Activated CD4-positive, alpha-beta T cell treated with anti-CD3 and anti-CD28 coated beads, Interleukin-2, amount 50 U/mL, for 1 hour (primary cell): ENCODE measurements at places on chromosomes 12 and 14.

- no peak for DNase-seq
These were observed 1057.8 kb downstream of the FSCB start for GRCh38 chr14:43449291-43449690.

- no peak for DNase-seq
These were observed 820 bp upstream of the FGF23 start for GRCh38 chr12:4380332-4380731.

DNA sequence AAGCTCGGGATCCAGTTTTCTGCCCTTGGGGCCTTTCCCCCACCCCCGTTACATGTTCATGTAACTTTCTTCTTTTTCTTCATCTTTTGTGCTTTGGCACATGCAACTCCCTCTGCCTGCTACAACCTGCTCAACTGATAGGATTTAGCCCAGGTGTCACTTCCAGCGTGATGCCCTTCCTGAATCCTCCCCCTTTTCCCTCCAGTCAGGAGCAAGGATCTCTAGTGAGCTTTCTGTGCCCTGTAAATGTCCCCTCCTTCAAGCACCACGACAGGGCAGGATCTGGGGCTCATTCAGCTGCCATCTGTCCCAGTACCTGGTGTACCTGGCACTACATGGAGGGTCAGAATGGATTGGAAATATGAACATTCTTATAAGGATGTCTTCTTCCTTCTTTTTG is 15.3 kb downstream of the PELI2 start:
- no peak for DNase-seq

GRCh38 chr14:60514378-60514740 is 5.4 kb downstream of the SIX6 start:
- DNase-seq: no peak

DNA sequence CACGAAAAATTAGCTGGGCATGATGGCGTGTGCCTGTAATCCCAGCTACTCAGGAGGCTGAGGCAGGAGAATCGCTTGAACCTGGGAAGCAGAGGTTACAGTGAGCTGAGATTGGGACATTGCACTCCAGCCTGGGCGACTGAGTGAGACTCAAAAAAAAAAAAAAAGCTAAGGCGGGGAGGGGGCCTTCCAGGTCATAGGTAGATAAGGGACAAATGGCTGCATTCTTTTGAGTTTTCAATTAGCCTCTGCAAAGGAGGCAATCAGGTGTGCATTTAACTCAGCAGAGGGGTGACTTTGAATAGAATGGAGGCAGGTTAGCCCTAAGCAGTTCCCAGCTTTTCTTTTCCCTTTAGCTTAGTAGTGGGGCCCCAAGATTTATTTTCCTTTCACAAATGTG is 743 bp upstream of the AACS start:
- no peak for DNase-seq

DNA sequence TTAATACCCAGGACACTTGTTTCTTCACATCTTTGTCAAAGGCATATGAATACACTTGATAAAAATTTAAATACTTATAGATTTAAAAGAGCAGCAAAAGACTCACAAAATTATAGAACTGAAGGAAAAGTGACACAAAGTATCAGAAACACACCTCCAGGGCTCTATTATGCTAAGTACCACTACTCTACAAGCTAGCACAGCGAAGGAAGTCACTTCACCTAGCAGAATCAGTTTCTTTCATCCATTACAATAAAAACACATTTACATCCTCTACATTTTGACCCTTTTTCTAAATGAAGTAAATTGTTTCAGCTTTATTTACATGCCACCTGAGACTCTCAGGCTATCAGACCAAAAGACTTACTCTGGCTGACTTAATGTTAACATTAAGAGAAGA is 26.6 kb upstream of the PTPRB start:
- DNase-seq: no peak

DNA sequence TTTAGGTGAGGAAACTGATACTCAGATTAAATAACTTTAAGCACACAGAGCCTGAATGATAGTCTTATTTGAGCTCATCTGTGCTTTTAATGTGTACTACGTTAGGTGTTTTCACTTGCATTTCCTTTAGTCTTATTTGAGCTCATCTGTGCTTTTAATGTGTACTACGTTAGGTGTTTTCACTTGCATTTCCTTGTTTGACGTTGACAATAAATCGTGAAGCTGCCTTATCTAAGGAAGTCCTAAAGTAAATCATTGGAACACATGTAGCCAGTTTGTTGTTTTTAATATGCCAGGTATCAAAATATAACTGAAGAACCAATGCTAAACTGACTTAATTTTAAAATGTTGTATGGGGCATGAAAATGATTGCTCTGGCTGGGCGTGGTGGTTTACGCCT is 2.0 kb downstream of the RAP1B start:
- DNase-seq: no peak

DNA sequence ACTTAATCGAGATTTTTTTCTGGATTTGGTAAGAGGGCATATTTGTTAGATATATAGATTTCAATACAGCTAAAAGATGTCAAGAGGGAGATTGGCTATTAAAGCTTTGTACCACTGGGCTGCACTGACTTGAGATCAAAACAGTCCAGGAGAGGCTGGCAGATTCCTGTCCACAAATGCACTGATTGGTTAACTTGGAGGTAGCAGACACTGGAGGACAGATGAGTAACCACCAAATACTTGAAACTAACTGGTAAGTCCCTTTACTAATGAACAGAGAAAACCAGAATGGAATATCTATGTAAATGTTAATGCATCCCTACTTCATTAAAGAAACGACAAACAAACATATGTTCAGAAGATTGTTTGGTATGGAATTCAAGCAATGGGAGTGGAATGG is 416.6 kb downstream of the LRIG3 start:
- no peak for DNase-seq

DNA sequence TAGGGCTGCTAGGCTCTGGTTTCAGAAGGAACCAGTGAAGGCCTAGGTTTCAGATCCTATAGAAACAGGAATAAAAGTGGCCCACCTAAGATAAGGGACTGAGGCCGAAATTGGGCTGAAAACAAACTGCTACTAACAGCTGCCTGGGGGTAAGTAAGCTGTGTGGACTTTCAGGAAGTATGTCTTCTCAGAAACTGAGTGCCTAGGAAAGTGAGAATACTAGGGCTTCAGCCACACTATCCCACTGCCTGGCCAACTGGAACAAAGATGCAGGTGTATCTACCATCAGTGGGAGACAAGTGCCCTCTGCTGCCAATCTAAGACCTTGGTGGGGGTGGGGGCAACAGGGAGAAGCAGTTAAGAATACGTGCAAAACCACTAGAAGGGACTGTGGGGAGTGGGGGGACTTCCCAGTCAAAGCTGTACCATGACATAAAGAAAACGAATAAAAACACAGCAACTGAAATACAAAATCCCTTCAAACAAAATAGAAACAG is 82.5 kb downstream of the MED13L start:
- peak; percentile 44 for DNase-seq

GRCh38 chr14:68806526-68807147 is 13.8 kb upstream of the ZFP36L1 start:
- DNase-seq: no peak

DNA sequence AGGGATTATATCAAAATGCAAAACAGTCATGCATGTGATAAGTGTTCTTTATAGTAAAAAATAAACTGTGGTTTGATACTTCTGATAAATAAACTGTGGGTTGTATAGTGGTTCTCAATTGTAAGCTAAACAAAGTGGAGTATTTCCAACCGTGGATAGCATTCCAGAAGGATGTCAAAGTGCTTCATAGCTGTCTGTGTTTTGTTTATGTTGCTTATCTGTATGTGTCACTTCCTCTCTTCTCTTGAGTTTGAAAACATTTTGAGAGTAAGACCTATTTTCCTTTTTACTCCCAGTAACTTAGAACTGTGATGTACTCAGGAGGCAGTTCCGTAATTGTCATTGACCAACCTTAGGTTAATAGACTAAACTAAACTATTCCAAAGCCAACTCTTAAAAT is 415.8 kb downstream of the TMTC2 start:
- DNase-seq: no peak

DNA sequence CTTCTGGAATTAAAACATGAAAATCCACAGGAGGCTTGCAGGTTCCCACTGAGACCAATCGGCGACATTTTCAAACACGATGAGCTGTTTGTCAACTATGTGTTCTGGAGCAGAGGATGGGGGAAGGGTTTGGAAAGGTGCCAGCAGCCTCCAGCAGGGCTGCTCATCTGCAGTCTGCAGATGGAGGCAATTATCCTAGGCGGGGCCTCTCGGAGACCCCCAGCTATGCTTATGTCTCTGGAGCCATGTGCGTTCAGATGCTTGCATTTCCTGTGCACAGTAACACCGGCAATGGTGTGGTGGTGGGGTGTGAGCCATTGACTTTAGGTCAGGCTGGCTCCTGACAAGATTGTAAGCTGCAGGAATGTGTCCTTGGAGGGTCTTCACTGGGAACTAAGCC is 51.7 kb downstream of the RPH3A start:
- no peak for DNase-seq

DNA sequence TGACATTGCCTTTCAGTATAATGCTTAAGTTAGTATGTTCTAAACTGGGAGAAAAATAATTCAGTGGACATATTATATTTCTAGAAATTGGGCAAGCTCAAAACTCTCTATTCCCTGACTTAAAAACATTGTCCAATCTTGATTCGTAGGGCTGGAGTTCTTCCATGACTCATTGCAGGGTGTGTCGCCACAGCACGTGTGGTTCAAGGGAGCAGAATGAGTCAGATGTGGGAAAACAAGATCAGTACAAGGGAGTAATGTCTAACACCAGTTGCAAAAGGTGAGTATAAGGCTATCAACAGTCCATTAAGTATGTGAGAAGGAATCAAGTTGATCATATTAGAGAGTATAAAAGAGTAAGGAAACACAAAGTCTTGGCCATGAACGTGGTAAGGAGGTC is 887.0 kb downstream of the TMTC2 start:
- DNase-seq: no peak

DNA sequence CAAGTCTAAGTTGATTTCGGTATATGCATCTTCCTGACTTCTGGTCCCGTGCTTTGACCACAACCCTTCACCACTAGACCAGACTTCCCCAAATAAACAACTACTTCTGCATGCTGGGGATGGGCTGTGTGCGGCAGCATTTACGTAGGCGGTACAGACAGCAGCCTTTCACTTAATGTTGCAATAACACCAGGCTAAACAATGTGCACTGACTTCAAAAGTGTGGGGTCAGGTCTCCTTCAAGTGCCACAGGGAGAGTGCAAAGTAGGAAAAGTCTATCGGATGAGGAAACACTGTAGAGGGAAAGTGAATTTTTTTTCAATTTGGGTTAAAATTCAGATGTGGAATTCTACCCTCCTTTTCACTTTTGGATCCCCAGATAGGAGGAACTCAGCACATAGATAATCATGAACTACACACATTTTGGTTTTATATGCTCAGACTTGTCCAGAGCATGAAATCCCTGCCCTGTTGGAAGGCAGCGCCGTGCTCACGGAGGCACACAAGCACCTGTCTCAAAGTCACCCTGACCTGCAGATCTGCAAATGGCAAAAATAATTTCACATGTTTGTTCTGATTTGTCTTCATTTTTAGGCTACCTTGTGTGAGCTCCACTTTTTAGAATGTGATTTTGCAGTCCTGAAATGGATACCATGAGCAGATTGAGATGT is 3.6 kb upstream of the FOS start:
- DNase-seq: peak; percentile 47

DNA sequence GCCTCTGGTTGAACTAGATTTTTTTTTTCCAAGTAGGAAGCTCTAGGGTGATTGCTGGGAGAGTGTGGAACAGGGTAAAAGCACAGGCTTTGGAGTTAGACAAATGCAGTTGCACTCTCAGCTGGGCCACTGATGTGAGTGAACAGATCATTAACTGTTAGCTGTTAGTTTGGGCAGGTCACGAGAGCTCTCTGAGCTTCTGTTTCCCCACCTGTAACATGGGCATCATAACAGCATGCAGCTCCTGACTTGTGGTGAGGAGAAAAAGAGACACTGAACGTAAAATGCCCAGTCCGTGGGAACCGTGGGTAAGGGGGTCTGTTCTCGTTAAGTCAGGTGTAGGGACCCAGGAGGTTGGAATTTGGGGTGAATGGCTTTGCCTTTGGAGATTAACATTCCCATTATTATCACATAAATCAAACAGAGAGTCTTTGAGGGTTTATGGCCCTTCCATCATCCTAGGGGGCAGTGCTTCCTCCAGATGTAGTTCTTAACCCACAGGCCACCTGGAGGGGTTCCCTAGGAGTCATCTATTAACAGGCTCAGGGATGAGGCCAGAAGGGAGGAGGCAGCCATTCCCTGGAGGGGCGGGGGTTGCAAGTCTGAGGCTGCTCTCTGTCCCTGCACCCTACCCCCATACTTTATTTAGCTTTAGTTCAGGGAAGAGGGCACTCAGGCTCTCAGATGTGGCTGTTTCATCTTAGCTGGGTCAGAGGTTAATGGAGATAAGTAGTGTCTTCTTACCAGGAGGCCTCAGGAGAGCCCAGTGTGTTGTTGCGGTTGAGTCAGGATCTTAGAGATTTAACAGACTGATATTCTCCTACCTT is 135.2 kb downstream of the DACT1 start:
- no peak for DNase-seq

GRCh38 chr14:75432411-75432810 is 4.6 kb downstream of the JDP2 start:
- no peak for DNase-seq

- no peak for DNase-seq
These were observed 101.7 kb upstream of the ATF7IP start for GRCh38 chr12:14263742-14264141.

- no peak for DNase-seq
These were observed 72.1 kb downstream of the EMP1 start for GRCh38 chr12:13268581-13268980.

DNA sequence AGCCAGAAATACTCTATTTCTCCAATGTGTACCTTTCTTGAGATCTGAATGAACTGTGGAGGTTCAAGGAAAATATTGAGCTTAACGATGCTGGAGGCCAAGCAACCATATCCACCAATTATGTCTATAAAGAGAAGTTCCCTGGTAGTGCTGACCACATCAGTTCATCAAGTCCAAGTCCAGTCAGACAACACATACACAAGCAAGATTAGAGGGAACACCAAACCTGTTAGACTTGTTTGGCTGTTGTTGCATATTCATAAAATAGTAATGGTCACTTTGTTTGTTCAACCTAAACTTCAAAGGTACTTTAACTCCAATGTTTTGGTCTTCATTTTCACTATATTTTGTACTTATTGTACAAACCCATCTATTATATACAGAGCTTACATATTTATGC is 81.6 kb downstream of the LMO3 start:
- DNase-seq: no peak

DNA sequence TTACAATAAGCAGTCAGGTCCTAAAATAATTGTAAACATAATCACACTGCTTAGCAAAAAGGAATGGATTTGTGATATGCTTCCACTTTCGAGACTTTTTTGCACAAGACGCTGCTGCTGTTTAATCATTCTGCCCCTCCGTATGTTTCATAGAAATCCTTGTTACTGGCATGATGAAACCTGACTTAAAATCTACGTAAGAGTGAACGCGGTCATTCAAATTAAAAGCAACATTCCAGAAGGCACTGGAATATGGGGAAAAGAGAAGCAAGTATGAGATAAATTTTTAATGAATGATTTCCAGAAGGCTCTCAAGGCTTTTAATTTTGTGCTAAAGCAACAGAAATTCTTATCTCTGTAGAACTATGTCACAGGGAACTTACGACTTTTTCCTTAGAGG is 1.1 kb downstream of the CNIH1 start:
- DNase-seq: no peak
